ENCODE measurements at places on chromosomes 7 and 10.

GRCh38 chr10:118844731-118845521 is 90.2 kb upstream of the CACUL1 start:
- no peak for DNase-seq

GRCh38 chr7:57404967-57405421 is 45.0 kb upstream of the ZNF716 start:
- DNase-seq = no peak

DNA sequence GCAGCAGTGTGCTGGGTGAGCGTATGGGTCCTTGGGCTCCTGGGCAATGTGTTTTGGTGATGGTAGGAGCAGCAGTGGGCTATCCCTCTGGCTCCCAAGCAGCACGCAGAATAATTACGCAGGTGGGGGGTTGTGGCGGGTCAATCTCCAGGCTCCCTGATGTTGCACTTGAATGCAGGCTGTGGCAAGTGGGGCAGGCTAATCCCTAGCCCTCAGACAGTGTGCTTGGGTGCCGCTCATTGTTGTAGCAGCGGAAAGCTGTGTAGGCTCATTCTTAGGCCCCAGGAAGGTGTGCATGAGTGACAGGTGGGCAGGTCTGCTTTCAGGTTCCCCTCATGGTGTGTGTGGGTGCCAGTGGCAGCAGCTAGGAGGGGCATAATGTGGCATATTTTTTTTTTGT is 44.1 kb downstream of the LOXL4 start:
- DNase-seq = no peak

DNA sequence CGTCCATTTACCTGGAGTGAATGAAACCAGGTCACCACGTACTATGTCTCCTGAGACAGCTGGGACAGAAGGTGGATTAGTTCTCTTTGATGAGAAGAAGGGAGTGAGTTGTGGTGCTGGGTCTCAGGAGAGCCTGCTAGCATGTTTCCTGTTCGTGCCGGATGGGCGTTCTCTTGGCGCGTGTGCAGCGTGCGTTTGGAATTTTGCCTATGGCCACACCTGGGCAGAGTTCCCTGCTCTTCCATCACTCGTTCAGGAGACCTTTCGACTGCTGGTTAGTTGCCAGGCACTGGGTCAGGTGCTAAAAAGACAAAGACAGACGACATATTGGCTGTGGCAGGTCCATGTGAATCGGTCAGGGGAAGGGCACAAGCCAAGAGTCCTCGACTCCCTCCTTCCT is 90.3 kb downstream of the TRRAP start:
- no peak for DNase-seq

- no peak for DNase-seq
These were observed 372.1 kb upstream of the NPVF start for GRCh38 chr7:25600262-25600920.

GRCh38 chr7:77653572-77653971 is 42.7 kb upstream of the RSBN1L start:
- no peak for DNase-seq

DNA sequence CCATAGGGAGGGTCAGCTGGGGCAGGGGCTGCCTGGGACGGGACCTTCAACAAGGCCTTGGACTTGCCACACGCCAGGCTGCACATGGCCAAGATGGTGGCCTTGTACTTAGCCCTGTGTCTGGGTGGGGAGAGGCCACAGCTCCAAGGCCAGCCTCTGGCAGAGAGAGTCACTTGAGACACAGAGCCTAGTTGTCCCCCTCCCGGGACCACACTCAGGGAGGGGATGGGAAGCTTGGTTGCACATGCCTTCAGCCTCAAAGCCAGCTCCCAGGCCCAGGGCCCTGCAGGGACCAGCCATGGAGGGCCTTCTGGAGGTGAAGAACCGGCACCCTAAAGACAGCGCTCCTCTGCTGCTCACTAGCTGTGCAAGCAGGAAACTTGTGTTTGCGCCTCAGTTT is 16.7 kb downstream of the MMRN2 start:
- DNase-seq = no peak

GRCh38 chr10:51397695-51398094 is 301.7 kb downstream of the CSTF2T start:
- DNase-seq = no peak

DNA sequence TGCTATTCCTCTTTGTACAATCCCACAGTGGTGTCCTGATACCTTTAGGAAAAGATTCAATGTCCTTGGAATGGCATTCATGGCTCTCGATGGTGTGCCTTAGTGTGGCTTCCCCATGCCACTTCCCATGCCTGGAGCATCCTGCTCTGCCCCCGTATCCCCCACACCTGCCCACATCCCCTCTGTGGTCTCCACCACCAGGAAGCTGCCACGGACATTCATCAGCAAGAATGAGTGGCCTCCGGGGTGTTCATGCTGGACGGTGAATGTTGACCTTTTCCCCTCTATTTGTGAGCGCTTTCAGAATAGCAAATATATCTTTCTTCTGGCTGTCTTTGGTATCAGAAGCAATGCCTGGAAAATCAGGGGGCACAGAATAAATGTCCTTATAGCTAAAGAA is 262.0 kb upstream of the NRP1 start:
- no peak for DNase-seq

All from activated CD8-positive, alpha-beta memory T cell treated with anti-CD3 and anti-CD28 coated beads for 48 hours (primary cell).